ENCODE measurements at places on chromosomes 6 and 20.
A peak's percentile ranks its signal among the peaks of the same experiment; 100 is the strongest.

DNA sequence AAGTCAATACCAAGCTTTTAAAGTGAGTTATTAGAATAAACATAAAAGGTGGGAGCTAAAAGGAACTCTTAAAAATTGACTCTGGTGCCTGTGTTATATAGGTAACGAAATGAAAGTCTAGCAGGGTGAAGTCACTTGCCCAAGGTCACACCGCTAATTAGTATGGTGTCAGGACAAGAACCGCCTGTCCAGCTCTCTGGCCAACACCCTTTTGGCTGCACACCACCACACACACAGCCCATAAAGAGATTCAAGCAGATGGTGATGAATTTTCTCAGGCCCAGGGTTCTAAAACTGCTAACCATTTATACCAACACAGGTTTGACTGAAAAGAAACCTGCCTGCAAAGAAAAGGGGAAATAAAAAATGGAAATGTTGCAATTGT lies 20.2 kb downstream of the GFOD1 start:
- DNase-seq = no peak

DNA sequence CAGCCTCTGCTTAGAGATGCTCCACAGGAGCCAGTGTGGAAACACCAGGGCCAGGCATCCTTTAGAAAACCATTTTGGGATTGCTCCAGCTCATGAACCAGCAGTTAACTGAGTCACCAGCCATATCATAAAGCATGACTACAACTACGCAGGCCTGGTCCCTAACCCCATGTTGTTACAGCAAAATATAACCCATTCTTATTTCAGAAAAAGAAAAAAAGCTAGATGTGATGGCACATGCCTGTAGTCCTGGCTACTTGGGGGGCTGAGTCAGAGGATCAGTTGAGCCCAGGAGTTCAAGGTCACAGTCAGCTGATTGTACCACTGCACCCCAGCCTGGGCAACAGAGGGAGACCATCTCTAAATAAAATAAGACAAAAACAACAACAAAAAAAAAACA lies 36.8 kb downstream of the C6orf15 start:
- no peak for DNase-seq

DNA sequence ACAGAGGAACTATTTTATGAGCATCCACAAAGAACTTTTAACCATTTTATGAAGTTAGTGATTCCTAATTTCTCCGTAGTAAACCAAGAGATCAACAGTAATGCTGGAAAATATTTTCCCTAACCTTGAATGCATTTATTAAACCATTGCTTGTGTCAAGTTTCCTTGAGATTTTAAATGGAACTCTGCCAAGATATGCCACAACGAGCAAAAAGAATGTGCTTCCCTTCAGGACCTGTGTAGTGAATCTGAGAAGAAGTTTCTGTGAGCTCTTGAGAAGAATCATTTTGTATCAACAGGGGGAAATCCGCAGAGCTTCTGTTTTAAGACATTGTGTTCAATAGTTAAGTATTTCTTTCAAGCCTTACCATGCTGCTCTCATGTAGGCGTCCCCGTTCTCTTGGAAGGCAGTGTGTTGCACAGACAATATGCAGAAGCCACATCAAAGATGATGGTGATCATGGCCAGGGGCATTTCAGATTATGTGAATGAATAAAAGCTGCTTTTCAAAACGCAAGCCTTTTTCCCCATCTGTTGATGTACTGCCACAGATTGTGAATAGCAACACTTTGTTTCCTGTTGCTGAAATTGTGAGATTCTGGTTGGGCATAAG lies 439.8 kb downstream of the BMP2 start:
- DNase-seq = no peak

DNA sequence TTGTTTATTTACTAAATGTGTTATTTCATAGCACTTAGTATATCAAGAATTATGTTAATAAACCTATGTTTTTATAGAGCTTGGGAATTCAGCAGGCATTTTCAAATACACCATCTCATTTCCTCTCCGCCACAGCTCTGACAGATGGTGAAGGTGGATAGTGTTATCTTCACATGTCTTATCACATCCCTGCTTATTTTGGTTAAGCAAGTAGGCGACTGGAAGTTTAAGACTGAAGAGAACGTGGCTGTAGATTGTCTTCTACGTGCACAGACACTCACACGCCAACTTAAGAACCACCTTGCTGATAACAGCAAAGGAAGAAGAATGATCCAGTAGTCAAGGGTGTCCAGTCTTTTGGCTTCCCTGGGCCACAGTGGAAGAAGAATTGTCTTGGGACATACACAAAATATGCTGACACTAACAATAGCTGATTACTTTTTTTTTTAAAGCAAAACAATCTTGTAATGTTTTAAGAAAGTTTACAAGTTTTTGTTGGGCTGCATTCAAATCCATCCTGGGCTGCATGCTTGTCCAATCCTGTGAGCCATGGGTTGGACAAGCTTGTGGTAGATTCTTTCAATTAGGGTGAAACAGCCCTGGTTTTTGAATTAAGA lies 43.3 kb upstream of the SCGN start:
- DNase-seq = no peak

GRCh38 chr20:12152996-12153395 lies 235.3 kb downstream of the BTBD3 start:
- no peak for DNase-seq

- DNase-seq = no peak
These were observed 46.2 kb downstream of the PREX1 start for GRCh38 chr20:48781634-48782033.

DNA sequence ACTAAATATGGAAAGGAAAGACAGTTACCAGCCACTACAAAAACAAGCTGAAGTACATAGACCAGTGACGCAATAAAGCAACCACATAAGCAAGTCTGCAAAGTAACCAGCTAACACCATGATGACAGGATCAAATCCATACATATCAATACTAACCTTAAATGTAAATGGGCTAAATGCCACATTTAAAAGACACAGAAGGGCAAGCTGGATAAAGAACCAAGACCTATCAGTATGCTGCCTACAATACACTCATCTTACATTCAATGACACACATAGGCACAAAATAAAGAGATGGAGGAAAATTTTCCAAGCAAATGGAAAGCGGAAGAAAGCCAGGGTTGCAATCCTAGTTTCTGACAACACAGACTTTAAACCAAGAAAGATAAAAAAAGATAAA lies 24.1 kb downstream of the HLA-C start:
- DNase-seq = no peak

- DNase-seq = no peak
These were observed at the start of gene THBD for GRCh38 chr20:23049201-23050075. Gene THBD (minus strand): TSS chr20:23049672. CDS start chr20:23049504, 168 bp downstream.

DNA sequence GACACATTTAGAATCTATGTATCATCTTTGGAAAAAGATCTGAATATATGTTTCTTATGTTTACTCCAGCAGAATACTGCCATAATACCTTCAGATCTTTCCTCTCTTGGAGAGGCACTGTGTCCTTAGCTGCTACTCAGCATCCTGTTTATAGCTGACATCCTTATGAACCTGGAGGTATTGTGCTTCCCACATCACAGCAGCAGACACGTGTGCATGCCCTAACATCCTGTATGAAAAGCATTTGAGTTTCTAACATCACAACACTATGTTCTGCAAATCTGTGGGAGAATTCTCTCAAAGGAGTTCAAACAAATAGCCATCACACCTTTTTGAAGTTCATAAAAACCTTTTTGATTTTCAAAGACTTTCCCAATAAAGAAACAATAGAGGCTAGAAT lies 216.0 kb downstream of the GJA1 start:
- DNase-seq = no peak

- DNase-seq = no peak
These were observed 136.8 kb downstream of the ALDH8A1 start for GRCh38 chr6:134813146-134813545.

DNA sequence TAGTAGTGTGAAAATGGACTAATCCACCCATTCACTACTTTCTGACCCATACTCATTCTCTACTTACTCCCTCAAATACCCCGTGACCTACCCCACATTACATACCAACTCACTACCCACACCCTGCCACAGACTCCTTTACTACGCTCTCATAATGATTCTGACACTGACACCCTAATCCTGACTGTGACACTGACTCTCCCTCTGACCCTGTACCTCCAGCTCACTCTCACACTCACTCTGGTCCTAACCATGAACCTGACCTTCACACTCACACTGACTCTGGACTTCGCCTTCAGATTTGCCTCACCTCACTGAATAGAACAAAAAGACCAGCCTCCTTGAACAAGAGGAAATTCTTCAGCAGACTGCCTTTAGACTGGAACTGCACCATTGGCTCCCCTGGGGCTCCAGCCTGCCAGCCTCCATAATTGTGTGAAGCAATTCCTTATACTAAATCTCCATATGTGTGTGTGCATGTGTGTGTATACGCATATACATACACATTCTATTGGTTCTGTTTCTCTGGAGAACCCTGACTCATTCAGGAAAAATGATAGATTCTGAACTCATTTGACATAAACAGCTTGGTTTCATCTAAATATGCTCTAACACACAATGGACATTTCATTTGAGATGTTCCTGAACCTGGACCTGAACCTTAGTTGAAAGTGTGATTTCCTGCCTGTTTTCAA lies 10.5 kb upstream of the ZNF343 start:
- no peak for DNase-seq

DNA sequence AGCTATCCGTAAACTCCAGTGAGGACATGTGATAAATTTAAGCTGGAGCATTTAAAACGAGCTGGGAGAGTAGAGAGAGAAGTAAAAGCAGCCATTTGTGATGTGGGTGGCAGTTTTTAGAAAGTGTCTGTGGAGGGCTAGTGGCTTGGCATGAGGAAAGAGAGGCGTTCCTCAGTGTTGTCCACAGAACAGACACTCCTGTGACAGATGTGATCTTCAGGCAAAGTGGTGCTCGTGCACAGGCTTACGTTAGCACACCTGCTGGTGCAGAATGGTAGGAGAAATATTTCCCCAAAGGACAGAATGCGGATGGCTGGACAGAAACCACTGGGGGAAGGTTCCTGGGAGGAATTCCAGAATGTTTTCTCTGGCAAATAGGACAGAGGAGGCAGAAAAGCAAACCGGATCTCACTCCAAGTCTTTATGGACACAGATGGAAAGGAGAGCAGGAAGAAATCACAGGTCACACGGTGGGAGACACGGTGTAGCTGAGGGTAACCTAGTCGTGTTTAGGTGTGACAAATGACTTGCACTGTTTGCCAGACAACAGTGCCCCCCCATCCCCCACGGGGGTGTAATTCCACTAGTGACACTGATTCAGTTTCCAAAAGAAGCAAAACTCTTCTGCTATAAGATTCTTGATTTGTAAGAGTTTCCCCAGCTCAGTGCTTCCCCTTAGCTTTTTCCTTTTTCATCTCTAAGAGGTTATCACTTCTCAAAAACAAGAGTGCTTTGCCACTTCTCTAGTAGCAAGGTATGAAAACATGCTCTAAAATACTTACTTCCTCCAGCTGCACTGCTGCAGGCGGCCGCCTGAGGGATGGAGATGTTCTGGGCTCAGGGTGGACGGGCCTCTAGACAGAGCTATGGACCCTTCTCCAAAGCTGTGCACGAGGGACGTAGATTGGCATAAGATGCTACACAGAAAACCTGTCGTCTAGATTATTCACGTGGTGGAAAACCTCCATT lies 293.2 kb downstream of the QKI start:
- no peak for DNase-seq

- no peak for DNase-seq
These were observed 1.2 kb upstream of the TMEM217 start for GRCh38 chr6:37259191-37259590.

- no peak for DNase-seq
These were observed 181.6 kb downstream of the CDH26 start for GRCh38 chr20:60139663-60140446.

DNA sequence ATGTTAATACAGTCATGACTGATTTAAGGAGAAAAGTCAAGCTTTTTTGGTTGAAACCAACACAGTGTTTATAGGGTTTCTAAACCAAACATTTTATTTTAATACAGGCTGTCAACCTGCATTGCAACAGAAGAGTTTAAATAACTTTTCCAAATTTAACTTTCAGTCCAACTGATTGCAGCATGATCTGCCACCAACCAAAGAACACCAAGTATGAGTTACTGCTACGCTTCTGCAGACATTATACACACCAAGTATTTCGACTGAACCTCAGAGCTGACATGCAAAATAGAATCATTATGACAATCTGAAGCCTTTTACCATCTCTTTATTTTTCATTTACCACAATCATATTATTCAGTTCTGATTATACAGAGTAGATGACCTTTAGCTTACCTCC lies 151.2 kb upstream of the DST start:
- no peak for DNase-seq

- DNase-seq = no peak
These were observed 248.4 kb downstream of the MYLK4 start for GRCh38 chr6:2502096-2502997.

DNA sequence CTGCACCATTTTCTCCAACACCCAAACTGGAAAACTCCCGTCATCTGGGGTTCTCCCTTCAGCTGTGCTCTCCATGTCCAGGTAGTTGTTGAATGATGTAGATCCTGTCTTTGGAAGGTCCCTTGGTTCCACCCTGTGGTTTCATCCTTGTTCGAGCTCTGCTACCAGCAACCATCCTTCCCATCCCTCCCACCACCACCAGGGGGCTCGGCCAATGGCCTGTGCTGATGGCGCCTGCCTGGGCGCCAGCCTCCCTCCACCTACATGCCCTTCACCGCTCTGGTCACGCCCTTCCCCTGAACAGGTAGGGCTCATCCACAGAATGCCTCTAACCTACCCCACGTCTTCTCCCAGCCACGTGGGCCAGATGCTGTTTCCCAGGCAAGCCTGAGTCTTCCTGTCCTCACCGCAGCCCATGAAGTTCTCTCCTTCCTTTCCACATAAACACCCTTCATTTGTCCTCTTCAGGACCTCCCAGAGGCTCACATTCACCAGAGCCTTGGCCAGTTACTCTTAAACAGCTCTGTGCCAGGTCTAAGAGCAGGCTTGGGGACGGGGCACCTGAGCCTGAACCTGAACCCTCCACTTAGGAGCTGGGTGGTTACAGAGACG lies 75.1 kb upstream of the DUSP22 start:
- no peak for DNase-seq

DNA sequence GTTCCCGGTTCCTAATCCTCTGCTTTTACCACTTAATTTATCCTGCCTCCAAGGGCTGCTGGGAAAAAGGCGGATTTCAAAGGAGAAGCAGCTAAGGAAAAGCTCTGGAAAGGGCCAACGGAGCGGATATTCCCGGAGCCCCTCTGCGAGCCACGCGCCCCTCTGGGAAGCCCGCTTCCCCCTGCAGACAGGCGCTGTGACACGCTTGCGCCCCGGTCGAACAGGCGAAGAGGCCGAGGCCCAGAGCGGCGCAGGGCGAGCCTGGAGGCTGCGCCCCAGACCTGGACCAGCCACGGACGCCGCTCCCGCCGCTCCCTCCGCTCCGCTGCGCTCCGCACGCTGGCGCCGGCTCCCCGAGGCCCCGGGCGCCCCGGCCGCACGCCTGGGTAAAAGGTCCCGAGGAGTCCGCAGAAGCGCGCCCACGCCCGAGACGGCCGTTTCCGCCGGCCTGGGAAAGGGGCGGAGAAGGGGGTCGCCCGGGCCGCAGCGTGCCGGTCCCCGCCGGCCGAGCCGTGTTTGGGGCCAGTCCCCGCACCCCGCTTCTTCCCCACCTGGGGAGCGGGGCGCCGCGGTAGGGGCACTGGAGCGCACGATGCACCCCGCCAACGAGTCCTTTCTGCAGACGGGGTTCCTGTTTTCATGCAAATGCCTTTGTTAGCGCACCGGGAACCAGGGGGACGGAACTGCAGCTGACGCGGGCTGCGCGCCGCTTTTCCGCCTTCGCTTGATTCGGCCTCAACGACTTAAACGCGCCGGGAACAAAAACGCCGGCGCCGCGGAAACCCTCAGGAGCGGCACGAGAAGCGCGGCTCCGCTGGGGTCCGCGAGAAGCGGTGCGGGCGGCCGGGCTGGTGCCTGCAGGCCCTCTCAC lies 91.9 kb upstream of the SIRPA start:
- DNase-seq = peak; percentile 11
